ENCODE measurements at places on chromosomes 1 and 21.

DNA sequence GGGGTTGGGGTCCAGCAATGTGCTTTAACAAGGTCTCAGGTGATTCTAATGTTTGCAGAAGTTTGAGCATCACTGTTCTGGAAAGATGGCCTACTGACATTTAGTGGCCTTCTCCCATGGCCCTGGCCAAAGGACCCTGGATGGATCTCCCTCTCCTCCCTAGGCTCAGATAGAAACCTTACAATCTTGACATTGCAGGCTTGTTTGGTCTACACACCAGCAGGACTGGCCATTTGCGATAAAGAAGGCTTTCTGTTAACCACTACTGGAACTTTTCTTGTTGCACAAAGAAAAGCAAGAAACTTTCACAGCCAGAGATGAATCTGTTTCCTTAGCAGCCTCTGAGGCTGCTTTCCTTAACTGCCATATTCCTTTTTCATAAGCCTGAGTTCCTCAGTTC, 6.2 kb downstream of the DNALI1 start:
- DNase-seq, result no peak

DNA sequence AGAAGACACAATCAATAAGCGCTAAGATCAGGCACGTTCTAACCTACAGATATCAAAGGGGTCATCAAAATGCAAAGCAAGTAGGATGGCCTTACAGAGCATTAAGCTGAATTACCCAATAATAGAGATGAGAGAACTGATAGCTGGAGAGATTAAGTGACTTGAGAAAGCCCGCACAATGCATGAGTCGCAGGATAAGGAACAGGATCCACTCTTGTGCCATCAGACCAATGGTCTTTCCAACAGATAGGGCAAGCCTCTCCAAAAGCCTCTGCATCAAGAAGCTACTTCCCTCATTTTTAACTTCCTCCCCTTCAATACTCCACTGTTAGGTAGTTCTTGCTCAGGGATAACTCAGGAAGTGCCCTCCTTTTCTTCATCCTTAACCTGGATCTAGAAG, 2.6 kb downstream of the CHML start:
- DNase-seq, result no peak

- DNase-seq, result peak; percentile 33
Measured at GRCh38 chr1:114108751-114109255, 44.9 kb downstream of the SYT6 start.

DNA sequence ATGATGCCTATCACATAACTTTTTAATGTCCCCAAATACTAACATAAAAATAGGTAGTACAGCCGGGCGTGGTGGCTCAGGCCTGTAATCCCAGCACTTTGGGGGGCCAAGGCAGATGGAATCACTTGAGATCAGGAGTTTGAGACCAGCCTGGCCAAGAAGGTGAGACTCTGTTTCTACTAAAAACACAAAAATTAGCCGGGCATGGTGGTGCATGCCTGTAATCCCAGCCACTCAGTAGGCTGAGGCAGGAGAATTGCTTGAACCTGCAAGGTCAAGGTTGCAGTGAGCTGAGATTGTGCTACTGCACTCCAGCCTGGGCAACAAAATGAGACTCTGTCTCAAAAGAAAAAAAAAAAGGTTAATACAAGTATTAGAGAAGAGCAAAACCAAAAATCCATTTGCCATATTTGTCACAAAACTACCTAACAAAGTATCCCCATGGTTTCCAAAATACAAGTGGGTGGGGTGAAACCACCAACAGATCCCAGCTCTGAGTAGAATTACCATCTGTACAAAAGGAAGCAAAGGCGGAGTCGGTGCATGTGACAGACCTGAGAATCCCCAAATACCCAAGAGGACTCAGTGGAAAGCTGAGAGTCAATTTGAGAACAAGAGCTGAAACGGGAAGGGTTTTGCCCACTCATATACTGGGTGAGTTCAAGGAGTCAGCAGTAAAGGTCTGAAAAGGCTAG, 113.2 kb downstream of the TOMM20 start:
- DNase-seq, result no peak

DNA sequence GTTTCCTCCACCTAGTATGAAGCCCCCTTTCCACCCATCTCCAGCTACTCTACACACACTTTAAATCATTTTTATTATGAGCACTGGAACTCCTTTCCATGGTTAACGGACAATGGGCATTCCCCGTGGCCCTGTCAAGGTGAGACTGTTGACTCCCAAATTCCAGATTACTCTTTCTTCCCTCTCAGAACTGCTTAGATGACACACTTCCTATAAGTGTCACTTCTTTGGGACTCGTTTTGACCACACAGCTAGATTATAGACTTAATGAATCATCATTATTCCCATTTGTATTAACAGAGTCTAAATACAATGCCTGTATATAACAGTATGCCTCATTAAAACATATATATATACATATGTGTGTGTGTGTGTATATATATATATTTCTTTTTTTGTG, 215.1 kb downstream of the BRINP3 start:
- no peak for DNase-seq

DNA sequence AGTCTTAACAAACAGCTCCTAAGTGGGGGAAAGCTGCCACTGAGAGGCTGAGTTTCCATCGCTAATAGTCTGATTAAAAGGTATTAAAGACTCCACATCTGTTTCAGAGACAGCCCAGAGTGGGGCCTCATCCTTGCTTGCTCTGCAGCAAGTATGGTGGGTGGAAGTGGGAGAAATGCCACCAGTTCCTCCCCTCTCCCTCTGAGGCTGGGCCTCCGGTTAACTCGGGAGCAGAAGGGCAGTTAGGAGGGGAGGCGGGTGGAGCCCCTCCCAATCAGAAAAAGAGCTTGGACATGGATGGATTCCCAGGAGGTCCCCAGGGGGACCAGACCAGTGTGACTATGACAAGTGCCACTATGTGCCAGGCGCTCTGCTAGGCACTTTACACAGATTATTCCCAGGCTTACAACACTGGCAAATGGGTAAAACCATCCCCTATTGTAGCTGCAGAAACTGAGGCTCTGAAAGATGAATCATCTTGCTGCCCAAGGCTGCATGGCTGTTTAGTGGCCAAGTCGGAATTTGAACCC, 11.4 kb upstream of the ASCL5 start:
- DNase-seq, result no peak

DNA sequence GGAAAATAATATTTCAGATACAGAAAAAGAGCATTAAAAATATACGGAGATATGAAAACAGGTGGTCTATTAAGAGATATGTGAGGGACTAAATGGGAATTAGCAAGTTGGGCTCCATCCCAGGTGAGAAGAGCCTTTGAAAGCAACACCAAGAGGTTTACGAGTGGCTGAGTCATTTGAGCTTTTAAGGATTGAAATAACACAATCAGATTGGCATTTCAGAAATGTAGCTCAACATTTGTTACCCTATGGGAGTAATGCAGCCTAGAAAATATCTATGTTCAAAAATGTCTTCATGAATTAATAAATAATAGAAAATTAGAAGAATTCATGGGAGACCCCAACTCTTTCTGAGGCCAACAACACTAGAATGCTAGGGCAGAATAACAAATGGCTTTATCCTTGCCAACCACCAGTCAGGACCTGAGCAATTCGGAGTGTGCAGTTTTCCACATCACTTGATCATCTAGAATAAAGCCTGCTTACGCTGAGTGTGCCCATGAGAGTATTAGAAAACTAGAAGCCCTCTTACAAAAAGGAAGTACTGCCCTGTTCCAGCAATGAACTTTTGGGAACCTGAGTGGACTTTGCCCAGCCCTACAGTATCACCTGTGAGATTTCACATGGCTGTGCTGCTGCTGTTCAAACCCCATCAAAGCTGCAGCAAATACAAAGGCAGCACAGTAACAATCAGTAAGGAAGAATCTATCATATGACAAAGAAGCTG, 538.0 kb upstream of the CAMK1G start:
- no peak for DNase-seq

GRCh38 chr1:160630523-160631451, 16.1 kb downstream of the SLAMF1 start:
- DNase-seq, result no peak

DNA sequence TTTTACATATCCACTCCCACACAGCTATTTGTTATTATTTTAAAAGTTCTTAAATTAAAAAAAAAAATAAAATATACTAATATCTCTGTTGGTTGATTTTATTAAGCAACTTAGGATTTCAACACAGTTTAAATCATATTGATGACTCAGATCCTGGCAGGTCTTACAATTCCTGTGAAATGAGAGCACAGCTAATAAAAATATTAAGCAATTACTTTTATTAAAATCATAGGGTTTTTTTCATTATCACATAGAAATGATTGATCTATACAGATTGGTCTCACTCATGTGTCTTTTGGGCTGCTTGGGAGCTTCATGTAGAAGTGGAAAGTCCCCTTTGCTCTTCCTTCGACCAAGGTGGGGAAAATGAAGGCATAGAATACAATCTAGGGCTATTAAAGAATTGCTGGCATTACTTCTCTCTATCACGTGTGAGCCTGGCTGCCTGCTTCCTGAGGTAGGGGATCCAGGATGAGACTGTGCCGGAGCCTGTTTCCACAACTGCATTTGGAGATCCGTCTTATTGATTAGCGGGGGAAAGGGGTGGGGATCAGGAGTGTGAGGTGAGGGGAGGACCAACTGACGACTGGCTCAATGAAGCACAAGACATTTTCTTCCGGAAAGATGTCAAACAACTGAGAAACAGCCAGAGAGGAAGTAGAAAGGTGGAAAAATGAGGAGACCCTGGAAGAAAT, 858.0 kb downstream of the USP25 start:
- peak; percentile 52 for DNase-seq

- DNase-seq, result no peak
Measured at GRCh38 chr1:19034721-19035120, 78.2 kb upstream of the IFFO2 start.

GRCh38 chr1:94401206-94401605, 17.0 kb upstream of the ABCD3 start:
- DNase-seq, result no peak

- no peak for DNase-seq
Measured at GRCh38 chr1:6703016-6703415, 1.4 kb upstream of the DNAJC11 start.

- no peak for DNase-seq
Measured at GRCh38 chr1:87766737-87767136, 438.1 kb downstream of the LMO4 start.

DNA sequence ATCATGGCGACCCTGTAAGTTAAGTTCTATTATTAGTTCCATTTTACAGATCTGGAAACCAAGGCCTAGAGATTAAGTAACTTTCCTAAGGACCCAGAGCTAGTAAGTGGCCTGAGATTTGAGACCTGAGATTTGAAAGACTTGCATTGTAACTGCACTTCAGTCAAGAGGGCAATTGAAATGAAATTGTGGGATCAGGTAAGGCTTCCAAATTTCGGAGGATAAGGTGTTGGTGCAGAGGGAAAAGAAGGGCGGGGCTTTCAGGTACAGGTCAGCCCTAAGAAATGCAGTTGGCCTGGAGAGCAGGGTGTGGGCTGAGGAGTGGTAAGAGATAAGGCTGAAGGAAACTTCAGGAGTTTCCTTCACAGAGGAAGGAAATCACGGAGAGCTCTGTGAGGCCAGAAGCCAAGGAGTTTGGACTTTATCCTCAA, 51.1 kb downstream of the SLC16A1 start:
- no peak for DNase-seq

GRCh38 chr1:117753652-117754051, 147.8 kb downstream of the TENT5C start:
- no peak for DNase-seq

- DNase-seq, result no peak
Measured at GRCh38 chr1:229778794-229779193, 152.7 kb downstream of the URB2 start.

DNA sequence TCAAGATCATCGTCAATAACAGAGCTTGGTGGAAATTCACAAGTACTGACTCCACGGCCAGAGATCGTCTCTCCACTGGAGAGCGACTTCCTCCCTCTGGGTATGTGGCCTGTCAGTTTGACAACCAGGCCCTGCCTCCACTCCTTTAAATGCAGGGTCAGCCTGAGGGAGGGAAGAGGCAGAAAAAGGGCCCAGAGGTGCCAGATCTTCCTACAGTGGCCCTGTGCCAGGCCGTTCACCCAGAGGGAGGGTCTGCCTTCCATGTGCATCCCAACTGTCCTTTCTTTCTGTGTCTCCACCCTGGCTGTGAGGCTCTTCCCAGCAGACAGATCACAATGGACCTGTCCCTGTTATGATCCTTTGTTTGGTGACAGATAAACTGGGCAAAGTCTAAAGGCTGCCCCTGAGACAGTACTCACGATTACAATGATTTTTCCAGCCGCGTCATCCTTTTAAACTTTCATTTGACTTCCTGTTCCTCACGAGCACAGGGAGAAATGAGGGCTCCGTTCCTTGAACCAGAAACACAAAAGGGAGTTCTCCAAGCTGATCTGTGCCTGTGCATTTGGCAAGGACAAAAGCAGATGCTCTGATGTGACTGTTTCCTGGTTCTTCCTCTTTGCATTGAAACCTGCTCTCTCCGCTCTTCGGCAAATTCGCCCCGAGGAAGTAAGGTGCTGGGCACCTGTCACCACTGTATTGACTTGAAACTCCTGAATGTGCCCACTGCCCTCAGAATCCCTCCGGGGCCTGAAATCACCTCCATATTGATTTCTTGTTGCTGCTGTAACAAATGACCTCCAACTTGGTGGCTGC, 126.7 kb downstream of the PGBD5 start:
- DNase-seq, result no peak

- DNase-seq, result peak; percentile 47
Measured at GRCh38 chr1:171188388-171189266, 3.5 kb downstream of the FMO2 start.

DNA sequence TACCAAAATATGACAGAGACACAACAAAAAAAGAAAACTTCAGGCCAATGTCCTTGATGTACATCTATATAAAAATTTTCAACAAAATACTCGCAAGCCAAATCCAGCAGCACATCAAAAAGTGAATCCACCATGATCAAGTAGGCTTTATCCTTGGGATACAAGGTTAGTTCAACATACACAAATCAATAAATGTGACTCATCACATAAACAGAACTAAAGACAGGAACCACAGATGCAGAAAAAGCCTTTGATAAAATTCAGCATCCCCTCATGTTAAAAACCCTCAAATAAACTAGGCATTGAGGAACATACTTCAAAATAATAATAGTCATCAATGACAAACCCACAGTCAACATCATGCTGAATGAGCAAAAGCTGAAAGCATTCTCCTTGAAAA, 101.5 kb downstream of the NME7 start:
- no peak for DNase-seq

GRCh38 chr1:210299501-210299900, 29.2 kb upstream of the HHAT start:
- DNase-seq, result no peak

GRCh38 chr21:35113064-35113463, 64.0 kb upstream of the RUNX1 start:
- DNase-seq, result no peak

- no peak for DNase-seq
Measured at GRCh38 chr1:206445911-206446356, 24.3 kb upstream of the IKBKE start.

- DNase-seq, result no peak
Measured at GRCh38 chr1:183215076-183215720, 29.1 kb downstream of the LAMC2 start.

GRCh38 chr1:174448531-174448883, 743 bp downstream of the GPR52 start:
- no peak for DNase-seq

- no peak for DNase-seq
Measured at GRCh38 chr21:24716281-24716918, 890.9 kb downstream of the MRPL39 start.

Measured in SK-N-SH (cell line).